Kidney (tissue), 22 donors: ENCODE measurements at places on chromosomes 6 and 20. TPM values are rescaled to one million over a fixed set of nuclear protein-coding genes. Genes with fewer than 3 reads are reported as not detected.

The C2 gene
- 84.0 TPM for polyA plus RNA-seq

The ZFAND3 gene
- 44.6 TPM for polyA plus RNA-seq

The C4B gene
- 578 TPM for polyA plus RNA-seq

- H3K36me3 ChIP-seq, result peaks cover 38% of the 10 kb centered on the region
- H3K27ac ChIP-seq, result no peak overlapping the region
- no peaks in the 10 kb centered on the region for H3K27me3 ChIP-seq
- DNase-seq, result no peak
Observed at GRCh38 chr20:25461786-25462545, 54.5 kb downstream of the GINS1 start.

DNA sequence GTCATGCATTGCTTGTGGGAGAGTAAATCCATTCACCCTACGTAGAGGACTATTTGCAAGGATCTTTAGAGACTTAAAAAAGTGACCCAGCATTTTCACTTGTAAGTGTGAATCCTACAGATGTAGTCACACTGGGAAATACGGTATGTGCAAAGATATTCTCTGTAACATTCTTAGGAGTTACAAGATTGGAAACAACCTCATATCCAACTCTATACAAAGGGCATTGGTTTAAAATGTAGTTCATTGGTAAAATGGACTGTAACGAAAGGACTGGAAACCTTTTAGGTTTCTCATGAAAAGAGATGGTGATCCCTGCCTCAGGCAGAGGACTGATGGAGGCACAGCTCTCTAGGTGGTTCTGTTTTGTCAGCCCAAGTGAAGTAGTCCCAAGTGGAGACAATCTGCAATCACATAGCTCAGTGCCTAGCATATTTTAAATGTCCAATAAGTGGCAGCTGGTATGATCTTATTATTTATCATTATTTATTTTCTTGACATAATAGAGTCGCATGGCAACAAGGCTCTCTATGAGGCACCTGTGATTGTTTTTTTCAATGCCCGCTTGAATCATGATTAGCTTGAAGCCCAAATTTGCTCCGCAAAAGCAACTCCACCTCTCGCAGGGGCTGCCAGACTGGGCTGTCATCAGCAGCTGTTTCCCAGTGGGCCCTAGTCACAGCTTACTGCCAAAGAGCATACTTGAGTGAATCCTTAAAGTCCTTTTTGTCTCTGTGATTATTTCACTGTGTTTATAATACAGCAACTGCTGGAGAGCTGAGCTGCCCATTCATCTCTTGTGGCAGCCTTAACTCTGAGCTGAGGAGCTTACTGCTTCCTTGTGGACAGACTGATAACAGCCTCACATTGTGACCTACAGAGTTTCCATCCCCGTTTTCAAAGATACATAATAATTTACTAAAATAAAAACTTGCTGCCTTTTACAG is 19.8 kb upstream of the ENPP1 start:
- no peaks in the 10 kb centered on the region for H3K27me3 ChIP-seq
- no peaks in the 10 kb centered on the region for H3K36me3 ChIP-seq
- no peak overlapping the region for H3K27ac ChIP-seq
- H3K4me1 ChIP-seq, result no peaks in the 10 kb centered on the region
- no peak for DNase-seq

GRCh38 chr6:40722553-40723258 is 135.5 kb upstream of the LRFN2 start:
- DNase-seq, result peak; percentile 39
- peaks cover 5% of the 10 kb centered on the region for H3K4me1 ChIP-seq
- H3K27me3 ChIP-seq, result no peaks in the 10 kb centered on the region
- no peak overlapping the region for H3K4me3 ChIP-seq
- H3K27ac ChIP-seq, result no peak overlapping the region

DNA sequence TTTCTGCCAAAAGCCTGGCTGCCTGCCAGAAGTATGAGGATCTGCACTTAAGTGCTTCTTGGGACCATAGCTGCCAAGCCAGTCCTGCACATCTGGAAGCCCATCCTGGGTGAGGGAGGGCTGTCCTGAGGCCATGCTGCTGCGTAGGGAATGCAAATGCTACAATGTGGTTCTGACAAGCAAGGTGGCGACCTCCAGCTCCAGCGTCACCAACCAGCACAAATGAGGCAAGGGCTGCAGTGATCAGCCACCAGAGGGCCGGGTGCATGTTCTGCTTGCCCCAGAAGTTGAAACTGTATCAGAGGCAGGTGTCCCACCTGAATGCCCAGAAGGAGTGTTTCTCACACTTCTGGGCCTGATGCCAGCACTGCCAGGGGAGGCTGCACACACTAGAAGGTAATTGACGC is 99.1 kb upstream of the KCNQ5 start:
- no peak overlapping the region for H3K4me3 ChIP-seq
- no peaks in the 10 kb centered on the region for H3K36me3 ChIP-seq
- H3K27ac ChIP-seq, result no peak overlapping the region
- H3K4me1 ChIP-seq, result no peaks in the 10 kb centered on the region
- peak; percentile 7 for DNase-seq
- no peaks in the 10 kb centered on the region for H3K27me3 ChIP-seq

GRCh38 chr6:57113105-57113504 is 23.1 kb downstream of the ZNF451 start:
- H3K27me3 ChIP-seq, result no peaks in the 10 kb centered on the region
- DNase-seq, result no peak
- no peak overlapping the region for H3K27ac ChIP-seq
- no peak overlapping the region for H3K4me3 ChIP-seq
- no peaks in the 10 kb centered on the region for H3K36me3 ChIP-seq
- no peaks in the 10 kb centered on the region for H3K4me1 ChIP-seq

DNA sequence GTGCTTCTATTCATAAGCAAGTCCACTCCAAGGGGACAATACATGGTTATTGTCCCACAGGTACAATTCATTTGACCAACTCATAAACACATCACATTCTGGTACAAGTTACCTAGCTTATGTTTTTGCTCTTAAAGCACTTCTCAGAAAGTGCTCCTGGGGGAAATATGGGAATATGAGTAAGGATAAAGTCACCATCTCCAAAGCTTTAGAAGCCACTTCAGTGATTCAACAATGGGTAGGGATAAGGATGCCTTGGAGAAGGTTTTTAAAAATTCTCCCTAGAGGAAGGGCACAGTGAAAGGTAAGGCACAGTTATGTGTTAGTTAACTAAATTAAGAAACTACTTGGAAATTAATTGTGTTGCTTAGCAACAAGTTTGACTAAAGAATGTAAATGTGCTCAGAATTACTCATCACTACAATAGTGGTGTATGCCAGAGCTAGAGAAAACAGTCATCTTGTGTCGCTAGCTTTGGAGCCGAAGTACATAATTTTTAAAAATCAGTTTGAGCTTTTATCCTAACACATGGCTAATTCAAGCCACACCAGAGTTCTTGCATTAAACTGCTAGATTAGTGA is 39.5 kb upstream of the LAMP5 start:
- H3K27ac ChIP-seq, result no peak overlapping the region
- no peaks in the 10 kb centered on the region for H3K36me3 ChIP-seq
- H3K4me1 ChIP-seq, result no peaks in the 10 kb centered on the region
- no peak for DNase-seq

DNA sequence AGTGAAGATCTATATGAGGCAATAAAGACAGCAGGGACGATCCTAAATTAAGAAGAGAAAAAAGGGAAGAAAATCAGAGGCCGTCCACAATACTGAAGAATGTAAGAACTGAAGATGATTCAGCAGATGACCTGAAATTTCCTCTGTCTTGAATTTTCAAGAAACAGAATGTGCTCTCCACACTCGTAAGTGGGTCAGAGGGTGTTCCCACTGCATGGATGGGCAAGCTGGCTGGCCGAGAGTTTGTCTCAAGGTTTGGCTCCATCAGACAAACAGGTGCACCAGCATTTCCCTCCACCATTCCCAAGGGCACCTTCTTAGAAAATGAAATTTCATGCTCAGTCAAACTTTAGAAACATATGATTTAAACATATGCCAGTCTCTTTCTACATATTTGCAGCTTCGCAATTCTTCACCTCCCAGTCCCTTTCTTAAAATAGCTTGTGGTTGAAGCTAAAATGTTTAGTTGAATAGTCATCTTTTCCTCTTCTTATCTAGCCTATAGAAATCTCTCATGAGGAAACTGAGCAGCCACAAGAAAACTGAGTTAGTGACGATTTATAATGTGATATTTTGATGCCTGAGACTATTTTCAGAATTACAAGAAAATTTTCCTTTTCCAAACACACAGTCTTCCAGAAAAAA is 576.4 kb downstream of the PRKN start:
- no peak for DNase-seq
- no peaks in the 10 kb centered on the region for H3K4me1 ChIP-seq
- no peak overlapping the region for H3K27ac ChIP-seq
- no peak overlapping the region for H3K4me3 ChIP-seq

GRCh38 chr6:5202941-5203340 is 57.8 kb downstream of the LYRM4 start:
- DNase-seq, result no peak
- H3K4me1 ChIP-seq, result peaks cover 23% of the 10 kb centered on the region
- H3K27ac ChIP-seq, result no peak overlapping the region

GRCh38 chr6:104771258-104771832 is 88.4 kb downstream of the HACE1 start:
- no peaks in the 10 kb centered on the region for H3K36me3 ChIP-seq
- DNase-seq, result no peak
- H3K27ac ChIP-seq, result no peak overlapping the region
- H3K27me3 ChIP-seq, result no peaks in the 10 kb centered on the region

DNA sequence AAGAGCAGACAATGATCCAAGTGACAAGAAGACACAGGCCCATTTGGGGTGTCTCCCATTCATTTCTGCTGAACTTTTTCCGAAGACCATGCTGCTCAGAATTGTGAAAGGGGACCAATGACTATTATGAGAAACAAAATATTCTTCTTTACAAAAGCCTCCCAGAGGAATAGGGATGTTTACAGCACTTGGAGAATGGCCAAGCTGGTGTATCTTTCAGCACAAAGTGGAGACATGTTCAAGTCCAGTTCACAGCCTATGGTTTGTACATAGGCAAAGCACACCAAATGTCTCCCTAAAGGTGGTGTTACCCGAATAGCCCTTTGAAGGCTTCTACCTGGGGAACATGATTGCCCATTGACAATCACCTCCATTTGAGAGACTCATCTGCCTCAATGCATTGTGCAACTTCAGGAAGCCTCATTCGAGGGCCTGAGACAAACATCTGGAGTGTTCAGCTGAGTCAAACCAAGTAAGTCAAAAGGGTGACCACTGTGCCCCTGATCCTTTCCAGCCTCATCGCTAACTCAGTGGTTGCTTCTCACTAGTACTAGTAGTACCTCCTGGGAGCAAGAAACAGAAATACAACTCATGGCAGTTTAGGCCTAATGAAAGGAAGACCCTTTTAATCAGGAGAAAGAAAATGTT is 451.0 kb upstream of the MARCKS start:
- no peak for DNase-seq
- no peak overlapping the region for H3K4me3 ChIP-seq
- H3K27me3 ChIP-seq, result no peaks in the 10 kb centered on the region
- no peak overlapping the region for H3K27ac ChIP-seq
- no peaks in the 10 kb centered on the region for H3K36me3 ChIP-seq
- no peaks in the 10 kb centered on the region for H3K4me1 ChIP-seq
